Renal cortex interstitium (tissue), 15 donors: ENCODE measurements at places on chromosomes 16 and 17. TPM values are rescaled to one million over a fixed set of nuclear protein-coding genes. Genes with fewer than 3 reads are reported as not detected.

- DNase-seq = no peak
Measured at GRCh38 chr17:82105417-82105881, 7.4 kb upstream of the FASN start.

GRCh38 chr16:30551781-30552180, 6.4 kb downstream of the ZNF764 start:
- no peak for DNase-seq

The CCL2 gene
- 18.5 TPM for polyA plus RNA-seq

The ITGB4 gene
- polyA plus RNA-seq = 9.9 TPM

GRCh38 chr16:50884066-50884860, 142.4 kb downstream of the CYLD start:
- no peak for DNase-seq

The TLCD1 gene
- polyA plus RNA-seq = 14.7 TPM

The LRRC37A gene
- polyA plus RNA-seq = 5.1 TPM

DNA sequence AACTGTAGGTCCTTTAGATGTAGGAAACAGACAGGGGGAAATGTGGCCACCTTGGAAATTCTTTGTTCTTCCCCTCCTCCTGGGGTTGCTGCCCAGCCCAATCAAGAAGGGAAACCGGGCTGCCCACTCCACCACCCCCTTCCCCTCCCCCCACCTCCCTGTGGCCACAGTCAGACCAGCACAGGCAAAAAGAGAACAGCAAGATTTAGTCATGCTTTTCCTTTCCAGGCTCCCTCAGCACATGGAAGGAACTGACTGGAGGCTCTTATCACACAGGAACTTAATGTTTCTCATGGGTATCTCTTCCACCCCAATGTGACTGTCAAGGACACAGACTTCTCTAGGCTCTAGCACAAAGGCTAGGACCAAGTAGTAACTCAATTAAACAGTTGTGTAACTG, 3.0 kb upstream of the CCL1 start:
- DNase-seq = no peak

GRCh38 chr16:55552621-55553020, 13.9 kb upstream of the CAPNS2 start:
- DNase-seq = no peak

The SLC16A11 gene
- polyA plus RNA-seq = 0.52 TPM

- no peak for DNase-seq
Measured at GRCh38 chr17:80224683-80225082, 4.5 kb downstream of the SLC26A11 start.

- DNase-seq = no peak
Measured at GRCh38 chr16:53417011-53417410, 17.3 kb upstream of the RBL2 start.

The ZNF276 gene
- 24.3 TPM for polyA plus RNA-seq

DNA sequence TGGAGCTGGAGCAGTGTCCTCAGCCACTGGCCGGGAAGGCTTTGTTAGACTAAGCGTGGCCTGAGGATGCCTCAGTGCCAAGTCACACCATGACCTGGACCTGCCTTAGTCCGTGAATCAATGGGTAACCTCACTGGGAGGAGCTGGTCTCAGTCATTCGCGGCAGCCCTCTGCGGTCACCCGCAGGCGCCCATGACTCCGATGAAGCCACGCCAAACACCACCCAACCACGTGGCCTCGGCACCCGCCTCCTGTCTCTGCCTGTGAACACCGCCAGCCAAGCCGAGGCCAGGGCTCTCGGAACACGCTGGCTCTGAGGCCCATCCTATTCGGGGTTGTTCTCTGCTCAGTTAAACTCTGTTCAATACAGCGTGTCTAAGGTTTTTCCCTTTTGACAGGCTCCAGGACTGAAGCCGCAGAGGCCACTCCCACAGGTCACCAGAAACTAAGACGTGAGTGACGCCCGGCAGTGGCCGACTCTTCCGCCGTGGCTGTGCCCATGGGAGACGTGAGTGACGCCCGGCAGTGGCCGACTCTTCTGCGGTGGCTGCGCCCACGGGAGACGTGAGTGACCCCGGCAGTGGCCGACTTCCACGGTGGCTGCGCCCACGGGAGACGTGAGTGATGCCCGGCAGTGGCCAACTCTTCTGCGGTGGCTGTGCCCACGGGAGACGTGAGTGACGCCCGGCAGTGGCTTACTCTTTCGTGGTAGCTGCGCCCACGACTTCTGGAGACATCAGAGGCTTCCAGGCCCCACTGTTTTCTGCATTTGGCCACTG, 16.8 kb upstream of the PABPN1L start:
- no peak for DNase-seq

GRCh38 chr17:45813048-45813725, 29.1 kb downstream of the CRHR1 start:
- DNase-seq = no peak

DNA sequence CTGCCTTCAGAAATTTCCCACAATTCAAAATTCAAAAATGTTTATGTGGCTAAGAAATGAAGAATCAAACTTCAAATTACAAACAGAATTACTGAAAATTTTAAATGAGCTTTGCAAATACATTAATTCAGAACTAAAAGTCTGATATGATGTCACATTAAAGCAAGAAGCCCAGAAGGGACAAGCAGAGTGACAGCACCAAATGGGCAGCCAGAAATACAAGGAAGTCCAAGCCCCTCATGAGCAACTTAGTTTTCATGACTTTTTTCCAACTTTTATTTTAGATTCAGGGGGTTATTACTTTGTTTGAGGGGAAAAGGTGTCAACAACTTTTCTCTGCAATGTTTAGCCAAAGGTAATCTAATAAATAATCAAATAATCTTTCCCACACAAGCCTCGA, 21.5 kb downstream of the UBE2G1 start:
- DNase-seq = no peak

The SPN gene
- 2.5 TPM for polyA plus RNA-seq

The ZNF205 gene
- polyA plus RNA-seq = 18.3 TPM
